PC-9 (cell line): ENCODE measurements at places on chromosomes 3 and 15.

DNA sequence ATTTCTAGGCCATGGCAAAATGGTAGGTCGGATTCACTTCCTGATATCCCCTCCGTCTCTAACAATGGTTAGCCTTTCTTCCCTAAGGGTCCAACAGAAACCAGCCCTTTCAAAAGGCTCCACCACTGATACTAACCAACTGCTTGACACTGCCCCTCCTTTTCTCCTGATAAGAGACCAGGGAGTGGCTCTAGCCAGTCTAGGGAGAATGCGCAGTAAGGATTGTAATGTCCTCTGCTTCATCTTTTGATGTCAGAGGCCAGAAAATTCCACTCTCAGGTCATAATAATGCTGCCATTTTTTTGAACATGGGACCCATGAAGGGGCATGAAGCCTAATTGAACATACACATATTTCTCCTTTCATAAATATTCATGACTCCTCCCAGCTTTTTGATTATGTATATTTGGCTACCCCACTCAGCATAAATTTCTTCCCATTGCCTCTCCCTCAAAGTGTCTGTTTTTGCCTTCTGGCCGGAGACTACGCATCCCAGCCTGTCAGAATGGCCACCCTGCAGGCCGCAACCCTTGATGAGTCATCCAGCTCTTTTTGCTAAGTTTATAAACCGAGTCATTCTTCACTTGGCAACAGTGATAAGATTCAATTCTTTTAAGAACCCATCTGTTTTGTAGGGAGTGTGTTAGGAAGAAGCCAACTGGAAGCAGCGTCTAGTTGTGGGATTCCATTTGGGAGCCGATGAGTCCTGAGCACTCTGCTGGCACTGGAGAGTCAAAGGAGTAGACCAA, 189.0 kb upstream of the MCTP2 start:
- no peaks in the 10 kb centered on the region for H3K36me3 ChIP-seq
- H3K27me3 ChIP-seq, result no peaks in the 10 kb centered on the region
- DNase-seq, result no peak

DNA sequence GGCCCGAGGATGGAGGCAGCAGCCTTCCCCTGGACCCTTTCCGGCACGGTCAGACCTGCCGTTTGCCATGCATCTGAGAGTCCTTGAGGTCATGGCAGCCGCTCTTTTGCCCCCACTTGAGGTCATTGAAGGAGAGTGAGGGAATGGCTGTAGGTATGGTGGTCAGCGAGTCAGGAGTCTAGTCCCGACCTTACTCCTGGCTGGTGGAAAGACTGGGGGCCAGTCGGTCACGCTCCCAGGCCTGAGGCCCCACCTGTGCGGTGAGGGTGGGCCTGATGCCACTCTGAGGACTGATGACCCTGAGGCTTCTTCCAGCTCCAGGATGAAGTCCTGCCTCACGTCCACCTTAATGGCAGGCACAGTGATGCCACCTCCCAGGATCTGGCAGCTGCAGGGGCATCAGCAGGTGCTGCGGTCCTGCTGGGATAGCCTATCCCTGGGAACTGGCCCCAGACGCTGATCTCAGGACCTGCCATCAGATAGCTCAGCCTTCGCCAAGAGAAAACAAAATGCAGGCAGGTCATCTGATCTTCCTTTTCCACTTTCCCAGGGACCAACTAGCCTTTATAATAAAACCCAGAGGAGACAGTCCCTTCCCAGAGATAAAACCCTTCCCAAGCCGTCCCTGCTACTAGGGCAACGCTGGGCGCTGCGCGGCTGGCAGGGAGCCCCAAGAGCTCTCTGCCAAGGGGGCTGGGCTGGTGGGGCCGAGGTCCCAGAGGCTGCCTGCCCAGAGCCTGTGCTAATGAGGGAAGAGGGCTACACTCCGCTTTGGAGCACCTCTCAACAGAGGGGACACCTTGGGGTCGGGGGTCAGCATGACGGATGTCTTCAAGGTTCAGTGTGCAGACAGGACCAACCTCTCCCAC, 42.2 kb downstream of the TM2D3 start:
- no peak overlapping the region for H3K4me3 ChIP-seq
- H3K4me1 ChIP-seq, result no peaks in the 10 kb centered on the region
- H3K27me3 ChIP-seq, result no peaks in the 10 kb centered on the region

DNA sequence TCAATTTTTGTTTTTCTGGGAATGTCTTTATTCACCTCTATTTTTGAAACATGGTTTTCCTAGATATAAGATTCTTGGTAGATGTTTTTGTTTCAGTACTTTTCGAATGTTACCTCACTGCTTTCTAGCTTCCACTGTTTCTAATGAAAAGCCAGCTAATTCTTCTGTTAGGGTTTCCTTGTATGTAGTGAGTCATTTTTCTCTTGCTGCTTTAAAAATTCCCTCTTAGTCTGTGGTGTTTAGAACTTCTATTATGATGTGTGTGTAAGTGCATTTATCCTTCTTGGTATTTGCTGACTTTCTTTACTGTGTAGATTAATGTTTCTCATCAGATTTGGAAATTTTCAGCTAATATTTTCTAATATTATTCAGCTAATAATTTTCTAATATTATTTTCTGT, 151.1 kb upstream of the OSTN start:
- H3K27me3 ChIP-seq, result no peaks in the 10 kb centered on the region
- DNase-seq, result no peak
- H3K4me3 ChIP-seq, result no peak overlapping the region
- H3K27ac ChIP-seq, result no peak overlapping the region
- H3K36me3 ChIP-seq, result no peaks in the 10 kb centered on the region

- H3K27ac ChIP-seq, result no peak overlapping the region
- no peaks in the 10 kb centered on the region for H3K36me3 ChIP-seq
- no peak overlapping the region for H3K4me3 ChIP-seq
- no peaks in the 10 kb centered on the region for H3K27me3 ChIP-seq
- peaks cover 24% of the 10 kb centered on the region for H3K4me1 ChIP-seq
Observed at GRCh38 chr15:60914360-60914759, 314.7 kb downstream of the RORA start.
